Camera-type eye (tissue), 1 donor: ENCODE measurements at places on chromosomes 12 and 14. TPM values are rescaled to one million over a fixed set of nuclear protein-coding genes. Genes with fewer than 3 reads are reported as not detected.

SLC39A5 gene
- 2.4 TPM for total RNA-seq

CHPT1 gene
- total RNA-seq, result 24.7 TPM

CSRP2 gene
- total RNA-seq, result 114 TPM

TMEM120B gene
- total RNA-seq, result 11.7 TPM

TRPV4 gene
- total RNA-seq, result 1.4 TPM

PLEKHG7 gene
- total RNA-seq, result 1.2 TPM

RNU4-1 gene
- total RNA-seq, result under 0.01 TPM

ACOT6 gene
- total RNA-seq, result not detected

BCL7A gene
- 31.6 TPM for total RNA-seq

NRL gene
- total RNA-seq, result 394 TPM

CELA1 gene
- not detected for total RNA-seq

HRK gene
- 0.60 TPM for total RNA-seq

ARF3 gene
- total RNA-seq, result 50.5 TPM

POTEG gene
- total RNA-seq, result not detected

GALC gene
- 53.4 TPM for total RNA-seq

DENND5B gene
- total RNA-seq, result 61.6 TPM

TMEM233 gene
- total RNA-seq, result 0.49 TPM

OR4E2 gene
- not detected for total RNA-seq

CLEC6A gene
- 0.27 TPM for total RNA-seq

PCED1B gene
- total RNA-seq, result 0.82 TPM

MYH6 gene
- total RNA-seq, result 0.49 TPM

LMNTD1 gene
- total RNA-seq, result not detected

RNFT2 gene
- total RNA-seq, result 23.0 TPM

CYP27B1 gene
- 1.6 TPM for total RNA-seq

PHETA1 gene
- 8.0 TPM for total RNA-seq

EPYC gene
- total RNA-seq, result not detected

ESPL1 gene
- 6.7 TPM for total RNA-seq

LRIG3 gene
- total RNA-seq, result 107 TPM

TMEM30B gene
- total RNA-seq, result 6.3 TPM

LRP1-AS gene
- total RNA-seq, result 3.4 TPM

NPFF gene
- total RNA-seq, result not detected

GDF3 gene
- not detected for total RNA-seq

DAD1 gene
- total RNA-seq, result 184 TPM

PLEKHH1 gene
- total RNA-seq, result 25.3 TPM

TSPAN11 gene
- total RNA-seq, result 15.6 TPM

IFT81 gene
- 54.5 TPM for total RNA-seq

IGFBP6 gene
- 116 TPM for total RNA-seq

AQP6 gene
- 1.9 TPM for total RNA-seq

TSHR gene
- 0.88 TPM for total RNA-seq

CLEC2A gene
- total RNA-seq, result 1.1 TPM

KRT4 gene
- 73.4 TPM for total RNA-seq

RASSF8 gene
- total RNA-seq, result 113 TPM

DUSP16 gene
- total RNA-seq, result 46.8 TPM

CLEC4D gene
- total RNA-seq, result 0.55 TPM

SPIC gene
- not detected for total RNA-seq

ZNF664 gene
- 108 TPM for total RNA-seq

GPR132 gene
- total RNA-seq, result 0.66 TPM

RDH11 gene
- total RNA-seq, result 98.0 TPM

FITM1 gene
- 11.4 TPM for total RNA-seq

HHIPL1 gene
- total RNA-seq, result 11.6 TPM

TAS2R7 gene
- total RNA-seq, result not detected

TMPRSS12 gene
- not detected for total RNA-seq

BLOC1S1 gene
- 95.7 TPM for total RNA-seq

C1QL4 gene
- total RNA-seq, result 0.55 TPM

MANSC4 gene
- total RNA-seq, result not detected
